Stimulated activated CD8-positive, alpha-beta memory T cell treated with anti-CD3 and anti-CD28 coated beads, Interleukin-2, amount 100 ng/mL, for 48 hours (primary cell): ENCODE measurements at places on chromosomes 5 and 9.

DNA sequence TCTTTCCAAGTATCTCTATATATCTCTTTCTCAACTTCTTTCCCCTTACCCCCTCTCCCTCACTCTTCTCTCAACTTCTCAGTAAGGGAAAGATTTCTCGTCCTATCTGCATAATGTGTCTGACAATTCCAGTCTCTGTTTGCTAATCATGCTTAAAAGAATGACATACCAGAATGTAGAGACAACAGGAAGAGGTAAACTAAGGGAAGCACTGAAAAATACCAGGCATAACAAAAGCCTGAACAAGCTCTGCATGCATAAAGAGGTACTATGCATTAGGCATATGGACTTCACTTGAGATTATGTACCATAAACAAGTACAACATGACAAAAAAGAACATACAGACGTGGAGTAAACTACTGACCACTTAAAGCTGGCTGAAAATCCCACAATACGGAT lies 62.6 kb downstream of the SEMA5A start:
- DNase-seq, result no peak

DNA sequence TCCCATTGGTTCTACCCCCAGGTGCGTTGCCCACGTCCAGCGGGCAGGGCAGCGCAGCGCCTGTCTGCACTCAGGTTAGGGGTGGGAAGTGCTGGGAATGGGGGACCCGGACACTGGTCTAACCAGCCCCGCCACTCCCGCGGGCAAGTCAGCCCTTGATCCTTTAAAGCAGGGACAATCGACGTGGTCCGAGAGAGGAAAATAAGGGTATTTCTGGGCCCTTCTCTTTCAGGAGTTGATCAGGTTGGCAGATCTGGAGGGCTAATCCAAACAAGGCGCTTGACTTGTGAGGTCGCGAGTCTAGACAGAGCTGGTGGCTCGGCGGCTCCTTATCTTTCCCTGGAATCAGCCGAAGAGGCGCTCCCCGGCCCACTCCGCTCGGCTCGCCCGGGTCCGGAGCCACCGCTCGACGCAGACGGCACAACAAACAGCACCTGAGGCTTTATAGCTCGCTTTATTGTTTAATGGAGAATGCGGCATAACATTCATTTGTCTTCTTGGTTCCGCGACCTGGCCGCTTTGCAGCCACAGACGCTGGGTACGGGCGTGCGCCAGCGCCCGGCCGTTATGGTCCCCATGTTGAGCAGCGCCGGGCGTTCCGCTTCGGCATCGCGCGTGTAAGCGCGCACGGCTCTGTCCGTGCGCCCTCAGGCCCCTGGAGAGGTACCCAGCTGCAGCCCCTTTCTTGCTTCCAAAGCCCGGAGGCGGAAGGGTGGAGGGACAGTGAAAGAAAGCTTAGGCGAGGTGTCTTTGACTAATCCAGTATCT lies 15.8 kb downstream of the ISL1 start:
- DNase-seq, result no peak

GRCh38 chr5:35131723-35132122 lies 84.0 kb upstream of the AGXT2 start:
- no peak for DNase-seq

GRCh38 chr9:127778280-127779135 lies at the start of gene SH2D3C:
SH2D3C (minus strand) TSS chr9:127778666; CDS start chr9:127778627, 39 bp downstream.
- no peak for DNase-seq

GRCh38 chr5:171462928-171463861 lies 43.7 kb downstream of the FGF18 start:
- no peak for DNase-seq

GRCh38 chr9:135945969-135946368 lies 15.2 kb downstream of the UBAC1 start:
- no peak for DNase-seq

DNA sequence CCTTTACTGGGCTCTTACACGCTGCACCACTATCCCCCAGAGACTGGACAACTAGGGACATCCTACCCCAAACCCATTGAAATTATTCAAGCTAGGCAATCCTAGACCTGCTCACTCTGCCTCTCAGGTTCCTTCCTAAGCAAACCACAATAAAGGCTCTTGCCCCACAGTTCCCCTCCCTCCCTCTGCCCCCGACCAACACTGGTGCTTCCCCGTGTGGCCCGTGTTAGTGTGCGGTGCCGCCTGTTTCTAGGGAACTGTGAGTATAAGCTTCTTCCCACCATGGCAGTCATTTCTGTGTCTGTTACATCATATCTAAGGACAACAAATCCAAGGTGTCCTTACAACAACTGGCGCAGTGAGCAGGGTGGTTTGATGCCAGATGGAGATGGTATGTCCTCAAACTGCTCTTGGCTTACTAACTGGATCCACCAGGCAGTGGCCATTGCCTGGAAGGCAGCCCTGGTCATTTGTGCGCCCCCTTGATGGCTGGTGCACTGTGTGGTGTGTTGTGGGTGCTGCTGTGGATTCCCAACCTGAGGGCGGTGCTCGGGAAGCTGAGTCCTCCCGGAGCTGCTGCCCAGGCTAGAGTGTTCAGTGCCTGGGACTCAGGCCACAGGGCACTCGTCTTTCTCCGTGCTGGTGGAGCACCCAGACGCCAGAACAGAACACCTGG lies 8.4 kb upstream of the MXD3 start:
- DNase-seq, result no peak

- DNase-seq, result no peak
Measured at GRCh38 chr5:119453040-119453373, 710 bp downstream of the HSD17B4 start.

DNA sequence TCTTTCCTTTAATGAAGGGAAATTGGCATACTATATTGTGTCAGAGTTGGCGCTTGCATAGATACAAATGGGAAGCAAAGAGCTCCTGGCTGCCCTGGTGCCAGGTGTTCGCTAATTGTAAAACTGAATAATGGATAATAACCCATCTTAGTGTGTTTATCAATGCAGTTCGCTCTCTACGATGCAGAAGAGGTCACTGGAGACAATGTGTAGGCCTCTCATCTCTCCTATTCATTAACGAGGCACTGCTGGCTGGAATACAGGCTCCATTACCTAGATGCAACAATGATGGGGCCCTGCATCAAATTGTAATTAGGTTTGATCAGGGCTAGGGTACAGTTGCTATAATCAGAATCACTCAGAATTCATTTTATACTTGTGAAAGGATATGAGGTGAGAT lies 171.0 kb downstream of the RMI1 start:
- DNase-seq, result no peak

GRCh38 chr5:130964231-130965202 lies 200.5 kb downstream of the HINT1 start:
- no peak for DNase-seq

- no peak for DNase-seq
Measured at GRCh38 chr5:96538808-96539250, 105.8 kb upstream of the PCSK1 start.

DNA sequence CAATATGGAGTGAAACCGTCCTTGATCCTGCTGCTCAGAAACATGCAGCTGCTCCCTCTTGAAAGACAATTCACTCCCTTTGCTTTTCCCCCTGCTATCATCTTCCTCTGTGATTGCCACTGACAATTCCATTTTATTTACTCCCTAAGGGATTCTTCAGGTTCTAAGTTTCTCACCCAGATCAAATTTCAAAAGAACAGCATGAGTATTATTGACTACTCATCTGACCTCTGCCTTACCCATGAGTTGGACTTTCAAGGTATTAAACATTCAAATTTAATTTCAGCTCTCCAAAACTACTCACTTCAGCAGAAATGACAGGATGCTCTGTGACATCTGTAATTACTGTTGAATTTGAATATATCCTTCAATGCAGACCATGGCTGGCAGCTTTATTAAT lies 236.5 kb upstream of the HAPLN1 start:
- DNase-seq, result no peak

GRCh38 chr5:166772770-166773169 lies 1518.7 kb upstream of the WWC1 start:
- no peak for DNase-seq

- no peak for DNase-seq
Measured at GRCh38 chr9:27749838-27750237, 176.6 kb upstream of the C9orf72 start.

DNA sequence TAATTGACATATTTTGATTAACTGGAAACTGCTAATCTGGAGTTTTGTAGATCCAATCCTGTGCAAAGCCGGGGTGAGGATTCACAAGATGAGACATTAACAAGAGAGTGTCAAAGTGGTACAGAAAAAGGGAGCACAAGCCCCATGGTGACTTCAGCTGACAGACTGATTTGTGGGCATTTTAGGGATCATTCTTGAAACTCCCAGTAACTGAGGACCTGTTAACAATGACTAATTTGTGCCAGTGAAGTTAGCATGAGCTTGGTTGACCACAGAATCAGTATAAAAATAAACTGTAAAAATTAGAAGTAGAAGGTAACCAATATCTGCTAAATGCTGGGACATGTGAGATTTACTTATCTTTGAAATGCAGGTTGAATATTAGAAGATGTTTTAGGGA lies 1578.3 kb downstream of the EFNA5 start:
- no peak for DNase-seq

- DNase-seq, result no peak
Measured at GRCh38 chr5:75472973-75473372, 38.5 kb downstream of the CERT1 start.

DNA sequence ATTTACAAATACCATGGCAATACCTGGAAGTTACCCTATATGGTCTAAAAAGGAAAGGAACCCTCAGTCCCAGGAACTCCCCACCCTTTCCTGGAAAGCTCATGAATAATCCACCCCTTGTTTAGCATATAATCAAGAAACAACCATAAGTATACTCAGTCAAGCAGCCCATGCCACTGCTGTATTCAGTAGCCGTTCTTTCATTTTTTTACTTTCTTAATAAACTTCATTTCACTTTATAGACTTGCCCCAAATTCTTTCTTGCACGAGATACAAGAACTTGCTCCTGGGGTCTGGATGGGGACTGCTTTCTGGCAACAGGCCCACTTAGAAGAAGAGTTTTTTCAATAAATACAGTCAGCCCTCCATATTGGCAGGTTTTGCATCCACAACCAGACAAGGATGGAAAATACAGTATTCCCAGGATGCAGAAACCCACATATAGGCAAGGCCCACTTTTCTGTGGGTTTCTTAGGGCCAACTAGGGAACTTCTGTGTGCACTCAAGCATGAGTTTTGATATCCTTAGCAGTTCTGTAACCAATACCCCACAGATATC lies 2.8 kb upstream of the TBCA start:
- DNase-seq, result no peak

DNA sequence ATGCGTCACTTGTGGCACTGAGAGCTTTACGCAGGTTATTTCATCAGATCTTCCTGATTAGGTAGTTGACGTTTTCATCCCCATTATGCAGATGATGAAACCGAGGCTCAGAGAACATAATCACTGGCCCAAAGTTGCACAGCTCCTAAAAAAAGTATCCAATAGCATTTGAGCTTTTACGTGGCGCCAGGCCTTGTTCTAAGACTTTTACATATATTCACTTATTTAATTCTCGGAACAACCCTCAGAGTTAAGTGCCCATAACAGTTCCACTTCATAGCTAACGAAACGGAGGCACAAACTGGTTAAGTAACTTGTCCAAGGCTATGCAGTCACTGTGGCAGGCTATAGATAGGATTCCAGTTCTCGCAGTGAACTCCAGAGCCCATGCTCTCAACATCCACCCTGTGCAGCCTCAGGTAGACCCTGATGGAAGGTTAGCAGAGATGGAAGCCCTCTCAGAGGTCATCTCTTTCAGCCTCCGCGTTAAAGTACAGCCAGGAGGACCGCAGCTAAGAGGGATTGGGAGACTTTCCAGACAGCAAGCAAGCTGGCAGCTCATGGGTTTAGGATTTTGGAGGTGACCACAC lies 39.3 kb downstream of the AMBP start:
- no peak for DNase-seq

DNA sequence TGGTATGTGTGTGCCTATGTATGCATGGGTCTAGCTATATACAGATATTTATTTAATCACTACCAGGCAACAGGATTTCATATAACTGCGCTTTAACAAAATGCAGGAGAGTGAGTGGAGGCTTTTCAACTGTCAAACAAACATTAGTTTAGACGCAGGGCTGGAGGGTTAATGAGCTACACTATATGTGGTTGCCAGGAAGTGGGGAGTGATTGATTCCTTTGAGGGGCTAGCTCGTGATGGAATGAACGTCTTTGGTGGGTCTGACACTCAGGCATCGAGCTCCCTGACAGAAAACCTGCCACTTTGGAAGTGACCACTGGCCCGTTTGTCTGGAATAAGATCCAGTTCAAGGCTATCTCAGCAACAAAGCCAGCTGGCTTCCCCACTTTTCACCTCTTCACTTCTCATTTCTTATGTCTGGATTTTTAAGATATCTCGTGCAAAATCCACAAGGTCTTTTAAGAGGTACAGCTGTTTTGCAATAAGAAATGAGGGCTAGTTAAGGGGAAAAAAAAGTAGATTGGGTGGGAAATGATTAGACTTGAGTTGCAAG lies 78.0 kb downstream of the CFAP77 start:
- no peak for DNase-seq

DNA sequence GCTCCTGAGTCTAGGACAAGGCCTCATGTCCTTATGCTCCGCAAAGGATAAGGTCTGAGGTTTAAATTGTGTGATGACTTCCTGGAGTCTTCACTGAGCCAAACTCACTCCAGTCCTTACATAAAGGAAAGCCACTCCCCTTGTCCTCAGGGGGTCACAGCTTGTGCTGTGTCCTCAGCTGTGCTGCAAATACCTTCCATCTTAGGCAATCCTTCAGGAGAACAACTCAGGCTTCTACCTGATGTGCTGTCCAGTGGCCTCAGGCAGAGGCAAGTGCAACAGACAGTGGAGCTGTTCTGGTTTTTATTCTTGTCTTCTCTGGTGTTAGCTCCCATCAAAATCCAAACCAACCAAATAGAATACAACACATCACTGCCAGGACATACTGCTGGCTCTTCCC lies 151.5 kb downstream of the TAF11L14 start:
- no peak for DNase-seq

DNA sequence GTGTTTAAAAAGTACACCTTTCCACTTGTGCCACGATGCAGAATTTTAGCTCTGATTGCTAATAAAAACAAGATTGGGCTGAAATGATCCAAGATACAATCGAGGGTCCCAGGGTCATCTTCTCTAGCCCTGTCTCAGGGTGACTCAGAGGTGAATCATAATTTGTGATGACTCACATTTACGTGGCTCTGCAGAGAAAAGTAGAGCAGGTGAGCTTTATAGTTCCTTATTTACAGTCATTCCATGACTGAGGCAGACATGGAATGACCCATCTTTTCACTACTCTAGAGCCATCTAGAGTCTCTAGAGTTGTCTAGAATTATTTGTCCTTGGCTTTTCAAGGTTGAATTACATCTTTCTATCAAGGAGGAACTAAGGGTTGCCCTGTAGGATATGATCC lies 155.2 kb downstream of the GAS1 start:
- DNase-seq, result no peak

- DNase-seq, result no peak
Measured at GRCh38 chr5:101590384-101590783, 687.3 kb upstream of the ST8SIA4 start.
